ENCODE measurements at places on chromosomes 5 and 9.

DNA sequence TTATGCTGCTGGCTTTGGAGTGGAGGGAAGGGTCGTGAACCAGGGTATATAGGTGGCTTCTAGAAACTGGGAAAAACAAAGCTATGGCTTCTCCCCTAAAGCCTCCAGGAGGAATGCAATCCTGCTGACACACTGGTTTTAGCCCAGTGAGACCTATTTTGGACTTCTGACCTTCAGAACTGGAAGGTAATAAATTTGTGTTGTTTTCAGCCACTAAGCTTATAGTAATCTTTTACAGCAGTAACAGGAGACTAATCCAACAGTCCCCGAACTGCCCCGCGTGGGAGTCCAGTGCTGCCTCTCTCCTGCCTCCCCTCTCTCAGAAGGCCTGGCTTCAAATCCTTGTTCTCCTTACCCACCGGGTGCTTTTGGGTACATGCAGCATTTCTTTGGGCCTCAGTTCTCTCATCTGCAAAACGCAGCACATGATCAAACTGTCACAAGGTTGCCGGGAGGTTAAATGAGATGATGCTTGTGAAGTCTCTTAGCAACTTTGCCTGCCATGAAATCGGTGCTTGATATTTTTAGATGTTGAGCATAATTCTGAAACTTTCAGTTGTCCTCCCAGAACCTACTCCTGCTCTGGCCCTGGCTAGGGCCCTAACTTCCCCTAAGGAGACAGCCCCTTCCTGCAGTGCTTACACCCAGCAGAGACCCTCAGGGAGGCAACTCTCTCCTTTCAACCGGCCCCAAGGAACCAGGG lies 127.3 kb upstream of the BOD1 start:
- no peak for DNase-seq

DNA sequence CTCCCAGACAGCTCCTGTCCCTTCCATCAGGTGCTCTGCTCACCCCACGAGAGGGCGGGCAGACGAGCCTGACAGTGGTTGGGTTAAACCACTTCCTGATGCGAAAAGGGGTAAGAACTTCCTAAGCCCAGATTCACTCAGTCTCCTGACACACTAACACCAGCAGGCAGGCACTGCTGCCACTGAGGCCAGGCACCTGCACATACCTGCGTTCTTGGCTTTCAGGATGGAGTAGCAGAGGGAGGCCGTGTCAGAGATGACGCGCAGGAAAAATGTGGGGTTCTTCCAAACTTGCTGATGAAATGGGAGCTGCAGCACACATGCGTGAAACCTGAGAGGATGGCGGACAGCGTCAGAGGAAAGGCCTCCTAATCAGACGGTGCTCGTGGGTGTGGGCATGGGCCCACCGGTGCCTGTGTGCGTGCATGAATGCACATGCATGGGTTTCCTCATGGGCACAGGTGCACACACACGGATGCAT lies 29.9 kb downstream of the SLC6A18 start:
- DNase-seq: no peak

GRCh38 chr9:32304495-32304894 lies 79.9 kb upstream of the ACO1 start:
- DNase-seq: no peak

DNA sequence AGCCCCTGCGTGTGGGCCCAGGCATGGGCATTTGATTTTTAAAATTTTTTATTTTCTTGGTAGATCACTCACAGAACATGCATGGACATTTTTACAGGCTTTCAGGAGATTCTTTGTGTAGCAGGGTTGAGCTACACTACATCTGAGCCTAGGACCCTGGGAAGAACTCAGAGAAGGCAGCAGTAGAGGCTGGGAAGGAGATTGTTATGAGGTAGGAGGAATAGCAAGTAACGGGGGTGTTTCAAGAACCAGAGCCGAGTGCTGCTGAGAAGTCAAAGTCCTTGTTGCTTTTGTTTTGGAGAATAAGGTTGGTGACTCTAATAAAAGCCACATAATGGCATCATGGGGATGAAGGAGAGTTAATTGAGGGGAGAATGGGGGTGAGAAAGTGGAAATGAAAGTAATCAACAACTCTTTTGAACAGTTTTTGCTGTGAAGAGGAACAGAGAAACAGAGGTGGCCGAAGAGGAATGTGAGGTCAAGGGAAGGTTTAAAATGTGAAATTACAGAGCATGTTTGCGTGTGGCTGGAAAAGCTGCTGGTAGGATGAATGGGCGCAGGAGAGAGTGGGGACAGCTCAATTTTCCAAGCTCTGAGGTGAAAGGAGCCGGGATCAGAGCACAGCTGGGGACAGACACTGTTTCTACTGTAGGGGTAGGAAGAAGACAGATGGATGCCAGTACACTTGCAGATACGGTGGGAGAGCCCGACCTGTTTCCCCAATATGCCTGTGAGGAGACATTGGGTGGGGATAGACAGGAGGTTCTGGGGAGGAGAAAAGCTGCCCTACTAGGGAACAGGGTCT lies 4.7 kb upstream of the PDLIM7 start:
- no peak for DNase-seq
